Kidney (tissue), 22 donors: ENCODE measurements at places on chromosomes 13 and 19. TPM values are rescaled to one million over a fixed set of nuclear protein-coding genes. Genes with fewer than 3 reads are reported as not detected.

Gene GIPC3
- 2.1 TPM for total RNA-seq

Gene HSPB6
- 64.3 TPM for total RNA-seq

DNA sequence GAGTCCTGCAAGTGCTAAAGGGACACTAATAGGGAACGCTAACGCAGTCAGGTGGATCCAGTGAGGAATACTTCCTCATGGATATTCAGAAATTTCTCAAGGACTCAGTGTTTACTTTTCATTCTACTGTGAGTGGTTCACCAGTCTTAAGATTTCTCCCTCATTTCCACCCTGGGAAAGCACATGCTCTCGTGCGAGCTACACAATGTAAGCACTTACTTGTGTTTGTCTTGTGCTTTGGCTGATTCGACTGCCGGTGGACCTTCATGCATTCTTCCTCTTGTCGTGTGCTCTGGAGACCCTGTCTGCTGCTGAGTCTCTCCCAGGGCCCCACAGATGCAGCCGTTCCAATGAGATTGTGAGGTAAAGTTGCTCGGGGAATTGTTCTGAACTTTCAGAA, 180.1 kb downstream of the NUFIP1 start:
- DNase-seq, result no peak

Gene ZNF610
- total RNA-seq, result 4.9 TPM

DNA sequence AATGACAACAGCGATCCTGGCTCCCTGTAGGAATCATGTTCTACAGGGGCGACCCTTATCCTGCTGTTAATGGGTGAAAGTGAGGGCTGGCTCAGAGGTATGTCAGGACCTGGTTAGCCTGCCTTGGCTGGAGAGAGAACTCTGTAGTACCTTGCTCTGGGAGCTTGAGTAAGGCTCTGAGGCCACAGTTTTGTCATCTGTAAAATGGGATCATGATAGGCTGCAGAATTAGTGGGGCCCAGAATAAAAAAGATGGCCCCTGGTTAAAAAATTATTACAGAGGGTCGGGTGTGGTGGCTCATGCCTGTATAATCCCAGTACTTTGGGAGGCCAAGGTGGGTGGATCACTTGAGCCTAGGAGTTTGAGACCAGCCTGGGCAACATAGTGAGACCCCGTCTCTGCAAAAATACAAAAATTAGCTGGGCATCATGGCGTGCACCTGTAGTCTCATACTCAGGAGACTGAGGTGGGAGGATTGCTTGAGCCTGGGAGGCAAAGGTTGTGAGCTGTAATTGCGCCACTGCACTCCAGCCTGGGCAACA, 10.5 kb upstream of the SAMD1 start:
- no peak for DNase-seq
